BJ (cell line): ENCODE measurements at places on chromosomes 3 and 15. TPM values are rescaled to one million over a fixed set of nuclear protein-coding genes. Genes with fewer than 3 reads are reported as not detected.

MYZAP gene
- 0.11 and 0.45 TPM in 2 replicates for polyA plus RNA-seq

GRCh38 chr3:193016437-193016901, 98.8 kb upstream of the MB21D2 start:
- no peak for DNase-seq

GRCh38 chr3:160224256-160224655, 966 bp upstream of the C3orf80 start:
- DNase-seq = no peak

DNA sequence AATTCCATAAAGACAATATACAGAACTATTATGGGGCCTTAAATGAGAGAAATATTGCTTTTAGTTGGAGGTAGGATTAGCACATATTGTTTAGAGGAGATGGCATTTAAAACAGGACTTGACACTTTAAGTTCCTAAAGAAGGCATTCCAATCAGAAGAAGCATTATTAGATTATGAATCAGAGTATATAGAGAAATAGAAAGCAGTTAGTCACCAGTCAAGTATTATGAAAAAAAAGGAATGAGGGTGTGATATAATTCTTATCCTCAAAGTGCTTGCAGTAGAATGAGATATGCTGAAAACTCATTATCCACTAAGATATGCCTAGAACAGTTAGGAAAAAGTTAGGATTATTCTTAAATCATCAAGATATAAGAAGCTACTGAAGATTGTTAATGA, 456.2 kb downstream of the ZNF385D start:
- DNase-seq = peak; percentile 35

DNA sequence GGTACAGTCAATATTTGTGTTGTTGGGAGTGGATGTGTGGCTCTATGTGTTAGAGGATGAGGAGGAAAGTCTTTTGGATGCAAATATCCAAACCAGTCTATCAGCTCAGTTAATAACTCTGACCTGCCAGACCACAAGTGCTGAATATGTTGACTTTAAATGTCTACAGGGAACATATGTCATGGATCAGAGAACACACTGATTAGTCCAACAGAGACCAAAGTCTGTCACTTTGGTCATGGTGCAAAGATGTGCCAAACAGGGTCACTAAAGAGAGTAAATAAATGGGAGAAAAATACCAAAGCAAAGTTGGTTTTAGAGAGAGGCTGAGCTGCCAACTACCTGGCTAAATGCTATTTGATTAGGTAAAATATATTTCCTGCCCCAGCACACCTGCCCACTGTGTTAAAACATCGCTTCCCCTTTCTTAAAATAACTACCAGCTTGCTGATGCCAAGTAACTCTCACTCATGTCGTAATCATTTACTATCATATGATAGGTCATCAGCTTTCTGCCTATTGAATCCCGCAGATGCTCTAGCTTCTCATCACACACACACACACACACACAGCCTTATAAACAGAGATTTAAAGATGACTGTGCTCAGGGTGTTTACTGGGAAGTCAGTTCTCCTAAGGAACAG, 173.3 kb downstream of the PDZRN3 start:
- DNase-seq = no peak

- DNase-seq = no peak
These were observed 17.7 kb upstream of the SENP7 start for GRCh38 chr3:101530686-101531047.

DNA sequence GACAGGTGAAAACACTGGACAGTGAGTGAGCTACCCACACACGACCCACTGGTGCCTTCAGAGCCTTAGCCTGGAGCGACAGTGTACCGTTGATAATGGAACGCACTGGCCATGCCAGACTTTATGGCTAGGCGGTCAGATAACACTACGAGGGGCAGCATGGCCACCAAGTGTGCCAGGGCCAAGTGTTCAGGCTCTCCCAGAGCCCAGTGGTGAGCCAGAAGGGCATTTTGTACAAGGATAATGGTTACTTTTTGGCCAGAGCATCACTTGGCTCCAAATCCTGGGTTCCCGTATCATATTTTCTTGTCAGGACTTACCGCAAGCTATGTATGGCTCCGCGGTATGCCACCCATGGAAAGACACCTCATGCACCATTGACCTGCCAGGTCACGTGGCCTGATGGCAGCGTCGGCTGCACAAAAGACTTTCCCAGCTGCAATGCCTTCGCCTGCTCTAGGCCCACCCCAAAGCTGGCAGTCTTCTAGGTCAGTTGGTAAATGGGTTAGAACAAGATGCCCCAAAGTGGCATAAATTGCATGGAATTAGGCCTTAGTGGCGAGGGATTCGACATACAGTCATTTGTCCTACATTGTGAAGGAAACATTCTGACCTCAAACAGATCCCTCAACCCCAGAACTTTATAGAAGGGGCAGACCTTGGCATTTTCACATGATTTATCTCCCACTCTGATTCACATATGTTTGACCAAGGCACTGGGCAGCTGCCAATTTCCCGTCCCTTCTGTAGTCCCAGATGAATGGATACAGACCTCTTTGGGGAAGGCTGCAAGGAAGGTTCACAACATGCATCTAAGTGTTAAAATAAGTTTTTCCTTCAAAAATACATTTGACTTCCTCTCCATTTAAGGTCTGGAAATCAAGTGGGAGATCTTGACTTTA, 12.2 kb upstream of the SLC28A1 start:
- DNase-seq = no peak

VWA5B2 gene
- not detected in 2 replicates for polyA plus RNA-seq

CHRNA5 gene
- 1.1 and 1.9 TPM in 2 replicates for polyA plus RNA-seq

DNA sequence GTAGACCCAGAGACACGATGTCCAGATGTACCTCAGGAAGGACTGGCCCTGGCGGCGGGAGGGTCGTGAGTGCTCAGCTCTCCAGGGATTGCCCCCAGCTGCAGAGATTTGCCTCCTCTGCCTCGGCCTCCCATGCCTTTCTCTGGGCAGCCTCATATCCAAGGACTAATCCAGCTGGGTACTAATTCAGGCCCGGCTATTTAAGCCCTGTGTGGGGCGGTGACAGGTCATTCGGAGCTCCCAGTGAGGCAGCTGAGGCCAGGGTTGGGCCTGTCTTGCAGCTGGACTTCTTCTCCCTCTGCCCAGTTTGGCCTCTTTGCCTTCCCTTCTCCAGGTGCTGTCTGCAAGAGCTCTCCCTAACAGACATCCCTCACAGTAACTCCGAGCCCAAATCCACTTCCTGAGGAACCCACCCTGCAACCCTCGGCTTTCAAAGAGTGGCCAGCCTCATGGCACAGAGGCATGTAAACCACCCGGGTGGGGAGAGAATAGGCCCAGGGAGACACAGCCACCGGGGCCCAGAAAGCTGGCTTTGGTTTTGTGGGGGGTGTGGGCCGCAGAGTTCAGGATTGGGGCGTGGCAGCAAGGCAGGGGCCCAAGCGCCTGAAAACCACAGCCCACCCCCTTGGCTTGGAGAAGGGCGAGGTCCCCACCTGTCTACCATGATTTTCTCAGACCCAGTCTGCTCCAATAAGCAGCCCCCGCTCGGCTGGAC, 85.8 kb downstream of the PPCDC start:
- no peak for DNase-seq

CTXN2 gene
- polyA plus RNA-seq = not detected in 2 replicates

LINGO1 gene
- not detected in 2 replicates for polyA plus RNA-seq

GRCh38 chr3:81476692-81477091, 284.8 kb downstream of the GBE1 start:
- DNase-seq = no peak

SH3GL3 gene
- not detected in 2 replicates for polyA plus RNA-seq
